ENCODE measurements at places on chromosomes 6 and 20.

- no peak for DNase-seq
These were observed 50.9 kb downstream of the SNRNP48 start for GRCh38 chr6:7640607-7641577.

DNA sequence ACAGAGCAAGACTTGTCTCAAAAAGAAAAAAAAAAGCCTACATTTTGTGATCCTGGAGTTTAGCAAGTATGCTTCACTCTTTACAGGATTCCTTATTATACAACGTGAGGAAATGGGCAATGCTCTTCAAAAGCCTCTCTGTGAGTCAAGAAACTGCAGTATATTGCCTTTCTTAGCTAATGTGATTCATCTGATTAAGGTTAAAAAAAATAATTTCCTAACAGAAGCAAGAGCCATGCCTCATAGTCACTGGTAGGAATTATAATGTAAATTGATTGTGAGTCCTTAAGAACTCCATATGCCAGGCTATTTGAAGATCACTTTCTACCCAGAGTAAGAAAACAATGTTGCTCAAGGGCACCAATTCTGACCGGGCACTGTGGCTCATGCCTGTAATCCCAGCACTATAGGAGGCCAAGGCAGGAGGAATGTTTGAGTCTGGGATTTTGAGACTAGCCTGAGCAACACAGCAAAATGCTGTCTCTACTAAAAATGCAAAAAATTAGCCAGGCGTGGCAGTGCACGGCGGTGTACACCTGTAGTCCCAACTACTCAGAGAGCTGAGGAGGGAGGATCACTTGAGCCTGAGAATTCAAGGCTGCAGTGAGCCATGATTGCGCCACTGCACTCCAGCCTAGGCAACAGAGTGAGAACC lies 43.3 kb downstream of the SLC26A8 start:
- DNase-seq, result no peak

DNA sequence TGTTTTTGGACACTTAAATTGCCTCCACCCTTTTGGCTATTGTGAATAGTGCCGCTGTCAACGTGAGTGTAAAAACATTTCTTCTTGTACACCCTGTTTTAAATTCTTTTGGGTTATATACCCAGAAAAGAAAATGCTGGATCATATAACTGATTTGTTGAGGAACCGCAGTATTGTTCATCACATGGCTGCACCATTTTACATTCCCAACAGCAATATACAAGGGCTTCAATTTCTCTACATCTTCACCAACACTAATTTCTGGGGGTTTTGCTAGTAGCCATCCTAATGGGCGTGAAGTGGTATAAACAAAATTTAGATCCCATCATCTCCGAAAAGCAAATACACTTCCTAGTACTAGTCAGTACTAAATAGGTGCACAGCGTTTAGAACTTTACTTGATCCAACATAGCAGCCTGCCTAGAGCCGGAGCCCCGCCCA lies 579 bp upstream of the BPHL start:
- no peak for DNase-seq

- DNase-seq, result no peak
These were observed 23.0 kb downstream of the BCKDHB start for GRCh38 chr6:80129485-80129884.

- no peak for DNase-seq
These were observed 25.3 kb upstream of the KIAA1586 start for GRCh38 chr6:57021086-57021720.

GRCh38 chr6:2378891-2379652 lies 133.7 kb upstream of the GMDS start:
- DNase-seq, result no peak

DNA sequence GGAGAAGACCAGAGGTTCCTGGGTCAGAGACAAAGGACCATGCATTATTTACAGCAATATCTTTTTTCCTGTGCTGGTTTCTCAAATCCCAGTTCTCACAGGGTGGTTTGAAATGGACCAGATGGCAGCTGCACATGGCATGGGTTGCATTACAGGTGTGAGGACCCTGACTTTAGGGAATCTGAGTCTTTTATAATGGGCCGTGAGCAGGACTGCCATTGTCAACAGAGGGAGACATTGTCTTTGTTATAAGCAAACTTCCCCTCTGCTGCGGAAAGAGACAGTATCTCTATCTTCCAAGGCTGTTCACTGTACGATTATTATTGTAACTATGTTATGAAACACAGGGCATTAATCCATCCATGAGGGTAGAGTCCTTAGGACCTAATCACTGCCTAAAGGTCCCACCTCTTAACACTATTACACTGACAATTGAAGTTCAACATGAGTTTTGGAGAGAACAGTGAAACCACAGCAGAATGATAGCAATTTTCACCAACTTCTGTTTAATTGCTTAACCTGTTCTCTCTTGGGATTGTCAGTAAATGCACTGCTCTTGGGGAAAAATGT lies 156.1 kb upstream of the AGPAT4 start:
- DNase-seq, result no peak

DNA sequence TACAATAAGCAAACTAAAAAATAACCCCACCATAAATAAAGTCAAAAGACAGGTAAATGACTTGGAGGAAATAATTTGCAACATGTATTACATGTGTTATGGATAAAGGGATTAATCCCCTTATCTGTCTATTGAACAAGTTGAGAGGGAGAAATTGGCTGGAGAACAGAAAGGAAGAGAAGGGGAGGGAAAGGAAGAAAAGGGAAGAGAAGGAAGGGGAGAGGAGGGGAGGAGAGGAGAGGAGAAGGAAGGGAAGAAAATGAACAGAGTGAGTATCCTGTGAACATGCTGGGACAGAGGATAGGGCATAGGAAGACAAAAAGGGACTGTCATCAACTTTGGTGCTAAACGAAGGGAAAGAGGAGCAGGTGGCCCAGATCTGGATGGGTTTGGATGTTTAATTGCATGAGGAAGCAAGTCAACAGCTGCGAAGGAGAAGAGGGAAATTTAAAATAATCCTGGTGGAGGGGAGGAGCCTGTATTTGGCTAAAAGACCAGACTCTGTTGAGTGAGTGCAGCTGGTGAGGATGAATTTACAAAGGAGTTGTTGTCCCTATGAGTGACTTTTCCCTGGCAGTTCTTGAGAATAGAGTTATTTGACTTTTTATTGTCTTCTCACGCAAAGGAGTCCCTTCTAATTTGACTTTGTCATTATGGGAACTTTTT lies 14.2 kb upstream of the SHLD1 start:
- DNase-seq, result no peak

GRCh38 chr6:146515212-146515611 lies 28.4 kb upstream of the RAB32 start:
- no peak for DNase-seq

DNA sequence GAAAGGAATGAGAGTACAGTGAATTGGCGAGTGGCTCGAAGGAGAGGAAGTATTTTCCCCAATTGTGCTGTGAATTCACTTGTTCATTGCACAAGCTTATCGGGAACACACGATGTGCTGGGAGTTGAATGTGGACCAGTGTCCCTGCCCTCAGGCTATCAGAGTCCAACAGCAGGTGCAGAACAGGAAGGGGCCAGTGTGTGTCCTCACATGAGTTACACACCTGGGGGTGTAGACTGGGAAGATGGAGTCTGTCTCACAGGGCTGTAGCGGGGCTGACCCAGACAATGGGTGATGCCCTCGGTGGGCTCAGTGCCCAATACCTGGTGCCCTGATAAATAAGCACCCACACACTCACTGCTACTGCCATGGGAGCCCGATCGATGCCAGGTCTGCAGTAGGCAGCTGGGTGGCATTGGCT lies 14.4 kb downstream of the DUSP22 start:
- no peak for DNase-seq

DNA sequence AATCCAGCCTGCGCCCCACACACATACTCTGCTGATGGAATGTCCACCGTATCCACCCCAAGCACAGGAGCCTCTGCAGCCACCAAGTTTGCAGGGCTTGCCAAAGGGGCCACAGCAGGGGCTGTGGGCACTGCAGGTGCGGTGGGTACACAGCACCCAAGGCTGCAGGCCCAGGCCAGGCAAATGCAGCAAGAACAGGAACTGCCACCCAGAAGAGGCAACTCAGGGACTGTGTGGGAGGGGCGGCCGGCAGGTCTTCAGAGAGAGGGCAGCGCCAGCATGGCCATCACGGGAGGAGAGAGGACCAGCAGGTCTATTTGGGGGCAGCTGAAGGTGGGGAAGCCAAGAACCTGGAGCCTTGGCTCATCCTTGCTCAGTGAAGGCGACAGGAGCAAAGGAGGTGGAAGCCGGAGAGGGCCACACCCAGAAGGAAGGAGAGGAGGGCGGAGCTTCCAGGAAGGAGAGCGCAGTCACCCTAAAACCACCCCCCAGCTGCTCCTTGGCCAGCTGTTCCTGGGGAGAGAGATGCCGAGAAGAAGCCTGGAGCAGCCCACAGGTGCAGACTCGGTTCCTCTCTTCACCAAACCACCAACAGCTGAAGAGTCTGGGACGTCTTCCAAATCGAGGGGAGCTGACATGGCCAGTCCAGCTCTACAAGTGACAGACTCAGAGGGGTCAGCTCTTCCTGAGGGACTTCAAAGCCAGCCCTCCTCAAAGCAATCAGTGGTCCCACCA lies 265.1 kb upstream of the CDYL start:
- no peak for DNase-seq

GRCh38 chr6:5968817-5969734 lies 37.6 kb downstream of the NRN1 start:
- DNase-seq, result no peak

DNA sequence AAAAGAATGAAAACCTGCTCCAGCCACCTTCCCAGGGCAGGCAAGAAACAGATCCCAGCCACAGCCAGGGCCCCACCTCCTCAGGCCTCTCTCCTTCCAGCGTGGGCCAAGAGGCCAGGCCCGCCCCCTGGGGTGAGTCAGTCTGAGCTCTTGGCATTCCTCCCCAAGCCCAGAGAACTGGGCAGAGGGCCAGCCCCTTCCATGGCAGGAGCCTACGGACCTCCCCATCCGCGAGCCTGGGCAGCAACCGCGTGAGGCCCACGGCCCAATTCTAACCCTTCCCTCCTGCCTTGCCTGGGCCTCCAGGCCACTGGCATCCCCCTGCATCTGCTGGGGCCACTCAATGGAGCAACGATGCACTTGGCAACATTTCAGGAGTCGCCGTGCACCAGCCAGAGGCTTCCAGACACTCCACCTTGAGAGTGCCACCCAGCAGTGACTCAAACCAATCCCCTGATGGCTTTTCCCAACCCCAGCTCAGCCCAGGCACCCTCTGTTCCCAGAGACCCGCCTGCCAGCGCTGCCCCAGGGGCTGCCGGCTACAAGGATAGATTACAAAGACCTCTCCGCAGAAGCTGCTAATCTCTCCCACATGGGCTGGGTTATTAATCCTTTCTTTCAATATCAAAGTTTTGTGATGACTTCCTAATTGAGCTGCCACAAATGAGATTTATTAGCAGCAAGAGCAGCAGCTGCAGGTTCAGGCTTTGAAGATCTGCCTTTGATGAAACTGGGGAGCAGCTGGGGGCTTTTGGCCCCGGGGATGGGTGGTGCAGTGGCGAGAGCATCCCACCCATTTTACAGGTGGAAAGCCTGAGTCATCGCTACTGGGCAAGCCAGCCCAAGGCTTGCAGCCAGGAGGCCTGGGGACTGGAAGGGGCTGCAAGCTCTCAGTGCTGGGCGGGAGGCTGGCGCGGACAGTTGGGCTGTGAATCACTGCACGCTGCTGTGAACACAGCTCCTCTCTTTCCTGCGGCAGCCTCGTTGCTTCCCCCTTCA lies 85.7 kb downstream of the NFATC2 start:
- DNase-seq, result no peak

- DNase-seq, result no peak
These were observed 52.3 kb upstream of the L3MBTL3 start for GRCh38 chr6:129966125-129966524.

DNA sequence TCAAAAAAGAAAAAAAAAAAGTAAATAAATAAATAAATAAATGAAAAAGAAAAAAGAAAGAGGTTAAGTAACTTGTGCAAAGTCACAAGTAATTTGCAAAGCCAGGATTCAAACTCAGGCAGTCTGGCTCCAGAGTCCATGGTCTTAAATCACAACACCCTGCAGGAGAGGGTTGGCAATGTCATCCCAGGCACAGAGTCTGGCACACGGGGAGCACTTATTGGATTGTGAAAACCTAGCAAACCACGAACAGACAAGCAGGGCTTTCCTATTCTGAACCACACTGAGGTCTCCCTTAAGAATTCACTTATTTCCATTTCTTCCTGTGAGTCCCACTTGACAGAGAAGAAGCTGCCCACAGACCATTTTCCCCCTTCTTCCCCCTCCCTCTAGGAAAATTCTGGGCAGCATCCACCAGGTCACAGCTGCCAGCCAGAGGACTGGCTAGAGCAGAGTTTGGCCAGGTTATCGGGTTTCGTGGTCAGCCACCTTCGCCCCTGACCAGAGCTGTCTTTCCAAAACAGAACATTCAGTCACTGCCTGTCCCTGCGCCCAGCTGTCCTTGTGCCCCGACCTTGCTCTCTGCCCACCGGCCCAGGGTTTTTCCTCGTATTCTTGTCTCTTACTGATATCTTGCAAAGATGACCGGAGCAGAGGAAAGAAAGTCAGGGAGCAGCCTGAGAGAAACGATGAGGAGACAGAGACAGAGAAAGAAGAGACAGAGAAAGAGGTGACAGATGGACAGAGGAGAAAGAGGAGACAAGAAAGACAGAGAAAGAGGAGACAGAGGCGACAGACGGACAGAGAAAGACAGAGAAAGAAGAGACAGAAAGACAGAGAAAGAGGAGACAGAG lies 106.4 kb upstream of the PTPN1 start:
- no peak for DNase-seq

- DNase-seq, result no peak
These were observed 160.1 kb downstream of the EYS start for GRCh38 chr6:65546894-65547293.

DNA sequence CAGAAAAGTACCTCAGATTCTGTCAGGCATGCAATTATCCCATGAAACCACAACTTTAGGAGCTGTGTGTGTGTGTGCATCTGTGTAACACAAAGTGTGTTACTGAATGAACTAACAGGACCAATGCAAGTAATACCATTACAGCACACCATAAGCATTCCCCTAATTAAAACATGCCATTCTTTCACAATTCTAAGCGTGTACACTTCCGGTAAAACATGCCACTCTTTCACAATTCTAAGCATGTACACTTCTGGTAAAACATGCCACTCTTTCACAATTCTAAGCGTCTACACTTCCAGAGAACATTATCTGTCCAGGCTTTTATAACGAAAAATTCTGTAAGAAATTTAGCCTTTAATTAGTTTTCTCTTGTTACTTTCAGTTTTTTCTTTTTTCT lies 238.2 kb downstream of the GMDS start:
- no peak for DNase-seq

- DNase-seq, result no peak
These were observed 2.3 kb downstream of the BCAS4 start for GRCh38 chr20:50797142-50797541.

DNA sequence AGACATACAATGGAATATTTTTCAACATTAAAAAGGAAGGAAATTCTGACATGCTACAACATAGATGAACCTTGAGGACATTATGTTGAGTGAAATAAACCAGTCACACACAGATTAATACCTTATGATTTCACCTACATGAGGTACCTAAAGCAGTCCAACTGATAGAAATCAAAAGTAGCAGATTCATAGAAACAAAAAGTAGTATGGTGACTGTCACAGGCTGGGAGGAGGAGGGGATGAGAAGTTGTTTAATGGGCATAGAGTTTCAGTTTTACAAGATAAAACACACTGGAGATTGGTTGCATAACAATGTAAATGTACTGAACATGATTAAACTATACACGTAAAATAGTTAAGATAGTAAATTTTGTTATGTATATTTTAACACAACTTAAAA lies 48.5 kb upstream of the OLIG3 start:
- no peak for DNase-seq

GRCh38 chr6:27970444-27970843 lies 13.4 kb downstream of the OR2B6 start:
- DNase-seq, result no peak

GRCh38 chr6:81755551-81755950 lies 3.1 kb upstream of the TENT5A start:
- DNase-seq, result no peak
